ENCODE measurements at places on chromosomes 7 and 10.
A peak's percentile ranks its signal among the peaks of the same experiment; 100 is the strongest.

DNA sequence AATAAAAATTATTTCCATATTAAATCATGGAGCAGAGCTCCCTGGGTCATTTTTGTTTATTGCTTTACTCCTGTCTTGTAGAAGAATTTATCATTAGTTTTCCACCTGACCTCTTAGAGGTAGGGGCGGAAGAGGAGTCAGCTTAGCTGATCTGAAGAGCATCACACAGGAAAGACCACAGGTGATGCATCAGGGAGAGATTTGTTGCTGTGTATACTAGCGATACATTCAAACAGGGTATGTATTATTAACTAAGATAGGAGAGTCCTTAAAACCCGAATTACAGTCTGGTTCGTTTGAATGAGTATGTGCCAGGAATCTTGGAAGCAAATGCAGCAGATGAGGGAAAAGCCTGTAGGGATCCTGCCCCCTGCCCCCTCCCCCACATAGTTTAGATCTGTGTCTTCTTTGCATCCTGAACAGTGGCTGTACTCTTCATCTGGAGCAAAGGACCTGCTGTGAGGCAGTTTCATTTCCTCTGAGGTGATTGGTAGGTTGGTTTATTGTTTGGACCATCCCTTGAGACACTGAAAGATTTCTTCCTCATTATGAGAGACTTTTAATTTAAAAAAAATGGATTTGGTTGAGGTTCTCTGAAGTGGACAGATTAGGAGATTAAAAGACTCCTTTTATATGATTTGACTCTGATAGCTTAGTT is 177.0 kb downstream of the SND1 start:
- DNase-seq: no peak

DNA sequence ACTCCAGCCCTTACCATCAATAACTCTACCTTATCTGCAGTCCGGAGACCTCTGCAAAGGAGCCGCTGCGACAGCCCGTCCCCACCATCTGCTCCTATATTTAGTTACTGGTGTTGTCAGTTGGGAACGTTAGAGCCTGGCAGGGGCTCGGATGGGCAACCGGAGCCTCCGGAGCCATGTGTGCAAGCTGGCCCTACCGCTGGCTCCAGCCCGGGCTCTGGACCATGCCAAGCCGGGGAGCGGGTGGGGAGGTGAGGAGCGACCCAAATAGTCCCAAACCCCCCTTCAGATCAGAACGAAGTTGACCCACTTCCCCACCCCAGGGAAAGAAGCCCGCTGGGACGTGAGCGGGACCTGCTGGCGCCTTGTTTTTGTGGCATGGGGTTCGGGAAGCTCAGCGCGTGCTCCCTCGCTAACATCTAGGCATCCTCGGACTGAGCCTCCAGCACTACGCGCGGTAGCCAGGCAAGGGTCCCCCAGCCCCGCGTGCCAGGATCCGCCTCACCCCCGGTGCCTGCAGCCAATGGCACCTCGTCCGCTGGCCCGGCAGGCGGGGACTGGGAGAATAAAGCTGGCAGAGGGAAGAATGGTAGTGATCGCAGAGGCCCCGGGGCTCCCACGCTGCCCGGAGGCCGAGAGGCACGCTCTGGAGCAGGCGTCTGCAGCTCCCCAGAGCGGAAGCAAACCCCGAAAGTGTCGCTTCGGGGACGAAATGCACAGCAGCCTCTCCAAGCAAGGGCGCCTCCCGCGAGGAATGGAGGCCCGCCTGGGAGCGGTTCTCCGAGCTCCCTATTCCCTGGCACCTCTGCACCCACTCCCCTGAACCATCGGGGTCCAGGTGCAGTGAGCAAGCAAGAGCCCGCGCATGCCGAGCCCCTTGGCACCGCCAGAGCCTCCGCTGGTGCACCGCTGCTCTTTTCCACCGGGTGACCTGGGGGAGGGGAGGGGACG is 679 bp downstream of the LRRC20 start:
- DNase-seq: peak; percentile 80

- DNase-seq: no peak
These were observed 5.3 kb upstream of the MAGI2 start for GRCh38 chr7:79458796-79459195.

- DNase-seq: peak; percentile 93
These were observed at the start of gene KIAA1549 for GRCh38 chr7:138981332-138982203. Gene KIAA1549, minus strand, starts transcription at chr7:138981389. Its CDS starts 120 bp downstream, at chr7:138981269.

DNA sequence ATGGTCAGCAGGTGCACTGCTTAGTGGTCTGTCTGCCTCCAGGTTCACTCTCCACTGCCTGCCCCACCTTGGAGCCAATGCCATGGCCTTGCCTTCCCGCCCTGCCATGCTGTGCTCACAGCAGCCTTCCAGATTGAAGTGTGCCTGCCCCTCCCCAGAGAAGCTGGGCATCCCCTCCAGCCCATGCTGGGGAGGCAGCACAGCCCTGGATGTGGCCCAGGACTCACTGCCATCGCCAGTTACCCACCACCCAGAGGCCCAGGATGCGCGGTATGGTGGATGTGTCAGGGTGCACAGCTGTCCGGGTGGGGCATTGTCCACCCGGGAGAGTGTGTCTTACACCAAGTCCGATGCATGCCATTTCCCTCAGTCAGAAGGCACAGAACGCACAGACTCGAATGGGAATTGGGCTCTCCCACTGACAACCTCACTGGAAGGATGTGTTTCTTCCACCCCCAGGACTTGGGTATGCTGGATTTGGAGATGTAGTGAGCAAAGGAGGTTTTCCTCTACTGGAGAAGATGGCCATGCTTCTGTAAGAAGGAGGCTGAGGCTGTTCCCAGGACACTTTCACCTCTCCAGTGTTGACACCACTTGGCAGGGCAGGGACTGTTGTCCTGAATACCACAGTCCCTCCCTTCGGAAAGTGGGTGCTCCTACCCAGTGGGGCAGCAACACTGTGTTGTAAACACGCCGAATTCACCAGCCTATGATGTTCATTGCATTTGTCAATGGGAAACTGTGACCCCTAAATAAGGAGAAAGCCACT is 122.0 kb downstream of the ADARB2 start:
- DNase-seq: no peak

- DNase-seq: no peak
These were observed 5.5 kb downstream of the ZNF777 start for GRCh38 chr7:149455175-149455950.
